ENCODE measurements at places on chromosomes 1 and 21.

DNA sequence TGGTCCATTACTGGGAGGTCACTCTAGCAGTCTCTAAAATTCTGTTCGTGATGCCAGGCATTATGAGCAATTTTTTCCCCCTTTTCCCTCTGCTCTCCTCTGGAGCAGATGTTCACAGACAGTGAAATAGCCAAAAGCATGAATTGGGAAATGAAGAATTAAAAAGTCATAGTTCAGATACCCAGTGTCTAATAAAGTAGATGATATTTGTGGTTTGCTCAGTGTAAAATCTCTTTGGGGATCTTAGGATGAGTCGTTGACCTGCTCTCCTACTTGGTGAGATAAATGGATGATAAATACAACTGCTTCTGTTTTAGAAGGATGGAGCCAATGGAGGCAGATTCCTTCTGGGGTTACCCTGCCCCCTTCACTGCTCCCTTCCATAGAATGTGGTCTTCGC lies 56.3 kb downstream of the KIAA0040 start:
- DNase-seq = no peak

GRCh38 chr1:240310226-240310925 lies 218.7 kb downstream of the FMN2 start:
- DNase-seq = no peak

- no peak for DNase-seq
Observed at GRCh38 chr1:5955479-5955977, 36.7 kb downstream of the NPHP4 start.

- DNase-seq = no peak
Observed at GRCh38 chr21:25717491-25718147, 17.1 kb downstream of the ATP5PF start.

DNA sequence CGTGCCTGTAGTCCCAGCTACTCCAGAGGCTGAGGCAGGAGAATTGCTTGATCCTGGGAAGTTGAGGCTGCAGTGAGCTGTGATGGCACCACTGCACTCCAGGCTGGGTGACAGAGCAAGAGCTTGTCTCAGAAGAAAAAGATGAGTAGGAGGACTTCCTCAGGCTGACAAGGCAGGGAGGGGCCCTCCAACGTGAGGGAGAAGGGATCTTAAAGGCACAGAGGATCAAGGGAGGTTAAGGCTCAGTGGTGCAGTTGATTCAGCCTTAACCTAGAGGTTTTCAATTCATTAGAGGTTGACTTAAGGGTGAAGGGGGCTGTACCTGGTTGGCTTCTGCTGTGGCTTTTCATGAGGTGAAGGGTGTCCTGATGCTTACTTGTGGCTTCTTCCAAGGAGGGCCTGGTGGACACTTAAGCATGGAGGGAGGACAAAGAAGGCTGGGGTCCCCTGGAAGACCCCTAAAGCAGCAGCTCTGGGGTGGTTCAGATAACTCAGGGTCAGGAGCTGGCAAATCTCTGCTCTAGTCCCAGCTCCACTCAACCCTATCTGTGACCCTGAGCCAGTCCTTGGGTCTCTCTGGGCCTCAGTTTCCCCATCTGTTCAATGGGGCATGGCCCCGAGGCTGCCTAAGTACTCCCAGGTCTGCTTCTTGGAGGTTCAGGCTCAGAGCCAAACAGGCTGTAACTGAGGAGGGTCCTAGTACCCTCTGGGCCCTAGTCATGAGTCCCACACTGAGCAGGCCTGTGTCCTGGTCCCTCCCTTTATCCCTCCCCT lies 6.3 kb downstream of the EXTL1 start:
- DNase-seq = no peak

All from NCI-H1436 treated with DMSO at 0.1 percent for 48 hours (cell line).